Esophagus mucosa (tissue), 1 donor: ENCODE measurements at places on chromosomes 5 and 9. TPM values are rescaled to one million over a fixed set of nuclear protein-coding genes. Genes with fewer than 3 reads are reported as not detected.

DNA sequence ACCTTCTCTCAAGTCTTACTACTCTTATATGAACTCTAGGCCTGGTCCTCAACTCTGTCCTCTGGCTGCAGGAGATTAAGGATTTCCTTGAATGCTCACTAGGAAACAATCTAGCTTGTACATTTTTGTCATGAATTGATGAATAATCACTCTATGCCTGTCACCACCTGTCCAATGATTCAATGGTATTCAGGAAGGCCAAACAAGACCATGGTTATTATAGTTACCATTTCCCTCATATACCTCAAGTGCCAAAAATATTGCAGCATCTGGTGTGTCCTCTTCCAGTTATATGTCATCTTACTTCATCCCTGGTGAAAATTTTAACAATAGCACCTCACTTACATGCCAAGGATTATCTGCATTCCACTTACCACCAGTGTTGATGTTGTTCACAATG is 179.0 kb upstream of the MOCS2 start:
- peak; percentile 89 for ATAC-seq

DNA sequence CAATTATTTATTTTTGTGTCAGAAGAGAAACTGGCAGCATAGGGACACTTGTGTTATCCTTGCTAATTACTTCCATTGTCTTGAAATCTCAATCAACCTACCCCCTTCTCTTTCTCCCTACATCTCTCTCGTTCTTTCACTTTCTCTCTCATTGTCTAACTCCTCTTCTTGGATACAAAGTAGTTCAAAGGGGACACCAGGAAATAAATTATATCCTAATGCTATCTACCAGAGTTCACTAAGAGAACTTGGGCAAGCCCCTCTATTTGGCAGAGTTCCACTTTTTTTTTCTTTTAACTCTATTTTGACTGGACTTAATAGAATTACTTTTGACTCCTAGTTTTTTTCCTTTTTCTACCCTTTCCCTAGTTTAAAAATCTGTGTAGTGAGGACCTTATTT is 102.2 kb downstream of the MEF2C start:
- no peak for ATAC-seq

DNA sequence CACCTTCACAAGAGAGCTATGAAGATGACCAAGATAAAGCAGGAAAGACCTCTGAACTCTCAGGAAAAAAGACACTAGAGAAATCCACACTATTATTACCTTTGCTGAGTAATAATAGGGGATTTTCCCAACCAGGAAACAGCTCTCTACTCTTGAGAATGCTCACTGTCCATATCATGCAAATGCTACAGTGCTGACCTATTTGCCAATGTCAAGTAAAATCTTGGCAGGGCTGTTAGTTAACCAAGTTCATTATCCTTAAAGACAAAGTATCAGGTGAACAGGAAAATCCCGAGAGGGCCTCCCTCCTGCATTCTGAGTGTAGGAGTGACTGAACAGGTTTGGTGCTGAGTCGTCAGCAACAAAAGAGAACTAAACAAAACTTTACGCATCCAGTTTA is 306.6 kb downstream of the ACTL7B start:
- ATAC-seq, result peak; percentile 78

Gene BRINP1
- 3.4 TPM for total RNA-seq

Gene C8G
- not detected for total RNA-seq

Gene PTPDC1
- 1.6 TPM for total RNA-seq

Gene SLC46A2
- 0.44 TPM for total RNA-seq

Gene HEMGN
- total RNA-seq, result not detected

Gene TEK
- 1.9 TPM for total RNA-seq

DNA sequence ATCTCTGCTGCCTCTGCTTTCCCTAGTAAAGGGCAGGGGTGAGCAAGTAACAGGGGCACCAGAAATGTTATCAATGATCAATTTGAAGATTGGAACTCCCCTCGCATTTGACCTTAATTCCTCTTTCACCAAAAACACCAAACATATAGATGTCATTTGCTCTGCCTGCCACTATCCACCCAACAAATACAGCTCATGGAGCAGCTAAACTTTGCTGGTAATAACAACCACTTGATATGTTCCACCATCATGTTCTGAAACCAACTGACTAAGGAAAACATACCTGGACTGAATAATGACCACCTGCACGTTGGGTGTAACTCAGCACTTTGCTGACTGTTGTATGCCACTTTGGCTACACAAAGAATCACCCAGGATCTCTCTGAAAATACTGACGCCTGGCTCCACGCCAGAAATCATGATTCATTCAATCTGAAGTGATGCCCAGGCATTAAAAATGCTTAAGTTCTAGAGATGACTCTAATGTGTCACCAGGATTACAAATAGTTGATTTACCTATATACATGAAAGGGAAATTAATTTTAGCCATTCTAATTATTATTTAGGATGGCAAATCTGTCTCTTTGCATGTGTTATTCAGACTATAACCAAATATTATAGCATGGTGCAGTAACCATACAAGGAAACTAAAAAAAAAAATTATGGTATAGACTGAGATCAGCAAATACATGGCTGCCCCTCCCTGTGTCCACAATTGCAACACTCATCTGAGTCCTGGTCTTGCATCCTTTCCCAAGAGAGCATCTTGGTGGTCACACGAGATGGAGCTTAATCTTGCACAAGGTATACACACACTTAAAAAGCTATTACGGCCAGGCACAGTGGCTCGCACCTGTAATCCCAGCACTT is 43.1 kb upstream of the TTC39B start:
- ATAC-seq, result peak; percentile 82

- ATAC-seq, result no peak
Measured at GRCh38 chr9:24817756-24818155, 272.1 kb upstream of the IZUMO3 start.

DNA sequence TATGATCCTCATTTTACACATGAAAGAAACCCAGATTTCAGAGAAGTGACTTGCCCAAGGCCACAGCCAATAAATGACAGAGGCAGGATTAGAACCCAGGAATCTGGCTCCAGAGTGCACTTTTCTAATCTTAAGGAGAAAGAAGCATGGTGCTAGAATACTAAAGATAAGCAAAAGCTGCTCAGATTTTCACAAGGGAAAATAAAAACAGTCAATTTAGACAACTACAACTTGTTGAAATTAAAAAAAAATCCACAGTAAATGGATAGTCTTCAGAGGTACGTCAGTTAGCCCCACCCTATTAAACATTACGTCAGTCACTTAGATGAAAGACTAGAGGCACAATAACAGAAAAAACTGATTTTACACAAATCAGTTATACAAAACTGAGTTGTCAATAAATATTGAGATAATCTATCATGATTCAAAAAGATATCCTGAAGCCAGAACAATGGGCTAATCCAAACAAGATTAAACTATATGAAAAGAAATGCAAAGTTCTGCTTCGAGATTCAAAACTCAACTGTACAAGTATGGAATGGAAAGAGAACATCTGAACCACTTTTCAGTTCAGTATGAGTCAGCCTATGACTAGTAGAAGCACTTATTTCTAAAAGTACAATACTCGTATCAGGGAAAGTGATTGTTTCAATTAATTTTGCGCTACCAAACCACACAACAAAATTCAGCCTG is 9.3 kb downstream of the TMEM245 start:
- peak; percentile 66 for ATAC-seq

Gene OTP
- not detected for total RNA-seq

DNA sequence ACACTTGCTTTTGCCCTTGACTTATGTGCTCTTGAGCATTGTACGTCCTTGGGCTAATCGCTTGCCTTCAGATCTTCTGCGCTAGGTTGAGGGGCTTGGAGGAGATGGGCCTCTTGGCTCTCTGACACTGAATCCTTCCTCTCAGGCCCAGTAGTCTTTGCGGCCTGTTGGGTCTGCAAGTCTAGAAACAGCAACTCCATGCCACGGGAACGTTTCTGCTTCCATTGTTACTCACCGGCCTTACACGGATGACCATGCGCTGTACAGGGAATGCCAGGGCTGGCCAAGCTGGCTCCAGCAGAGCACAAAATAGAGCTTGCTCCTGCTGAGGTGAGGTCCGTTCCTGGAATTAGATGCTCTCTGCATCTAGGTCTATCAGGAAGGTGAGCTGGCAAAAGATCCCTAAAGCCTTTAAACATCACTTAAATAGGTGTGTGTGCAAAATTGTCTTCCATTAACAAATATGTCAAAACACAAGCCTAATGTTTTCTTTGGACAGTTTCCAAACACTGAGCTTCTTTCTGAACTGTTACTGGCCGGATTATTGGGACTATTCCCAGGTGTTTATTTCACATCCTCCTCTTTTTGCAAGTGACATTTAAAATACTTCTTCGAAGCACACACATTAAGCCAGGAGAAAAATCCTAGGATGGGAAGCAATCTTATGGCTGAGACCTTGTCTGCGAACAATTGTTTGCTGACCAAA is 29.7 kb downstream of the DAPK1 start:
- ATAC-seq, result no peak

- ATAC-seq, result peak; percentile 63
Measured at GRCh38 chr9:138022121-138022741, 144.6 kb downstream of the CACNA1B start.

Gene SOHLH1
- not detected for total RNA-seq

DNA sequence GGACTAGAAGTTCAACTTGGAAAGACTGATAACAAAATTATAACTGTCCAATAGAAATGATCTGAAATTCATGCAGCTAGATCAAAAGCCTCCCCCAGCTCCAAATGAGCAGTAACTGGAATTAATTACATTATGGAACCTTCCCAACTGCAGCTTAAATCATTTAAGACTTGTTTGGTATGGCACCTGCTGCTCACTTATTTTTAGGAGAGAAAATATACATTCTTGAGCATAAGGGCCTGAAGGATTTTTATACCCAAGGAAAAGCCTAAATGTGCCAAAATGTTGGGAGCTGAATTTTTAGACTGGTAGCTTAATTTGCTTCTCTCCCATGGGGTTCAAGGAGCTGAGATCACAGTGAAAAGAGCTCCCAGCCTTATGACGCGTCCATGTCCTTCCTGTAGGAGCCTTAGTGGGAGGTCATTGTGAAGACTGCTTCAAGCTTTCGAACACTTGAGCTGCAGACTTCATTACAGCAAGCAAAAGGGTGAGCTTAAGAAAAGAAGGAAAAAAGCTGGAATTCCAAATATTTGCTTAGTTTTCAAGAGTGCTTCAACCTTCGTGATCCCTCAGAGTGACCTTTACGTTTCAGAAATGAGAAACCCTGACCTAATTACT is 276.0 kb downstream of the DMAC1 start:
- ATAC-seq, result no peak

DNA sequence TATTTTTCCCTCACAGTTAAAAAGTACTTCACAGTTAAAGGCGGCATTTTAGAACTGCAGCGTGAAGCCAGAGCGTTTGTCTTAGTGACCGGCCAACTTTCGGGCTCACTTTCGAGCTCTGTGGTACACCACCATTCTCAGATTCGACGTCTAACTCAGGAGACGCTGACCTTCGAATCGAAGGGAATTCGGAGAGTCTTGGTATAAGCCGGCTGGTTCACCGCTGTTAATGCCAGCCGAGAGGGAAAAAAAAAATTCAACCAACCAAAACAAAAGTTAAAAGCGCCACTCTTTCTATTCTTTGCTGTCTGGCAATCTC is 544 bp upstream of the SNX24 start:
- ATAC-seq, result peak; percentile 1

GRCh38 chr5:74251141-74252035 is 389.1 kb downstream of the ENC1 start:
- peak; percentile 92 for ATAC-seq

GRCh38 chr9:14180093-14180959 is 133.6 kb downstream of the NFIB start:
- peak; percentile 17 for ATAC-seq

DNA sequence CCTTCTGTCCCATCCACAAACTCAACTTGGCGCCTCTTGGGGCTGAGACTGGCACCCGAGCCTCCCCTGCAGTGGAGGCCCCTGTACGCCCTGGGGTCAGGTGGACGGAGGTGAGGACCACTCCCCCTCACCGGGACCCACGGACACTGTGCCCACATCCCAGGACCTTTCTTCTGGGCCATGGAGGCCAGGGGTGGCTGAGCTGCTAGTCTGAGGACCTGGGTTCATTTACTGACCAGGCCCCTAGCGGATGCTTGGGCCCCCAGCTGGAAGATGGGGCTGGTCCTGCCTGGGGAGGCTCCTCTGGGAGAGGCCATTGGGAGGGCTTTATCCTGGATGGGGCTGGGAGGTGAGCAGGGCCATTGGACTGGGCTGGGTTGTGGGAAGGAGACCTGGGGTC is 16.9 kb upstream of the SLC6A19 start:
- no peak for ATAC-seq

DNA sequence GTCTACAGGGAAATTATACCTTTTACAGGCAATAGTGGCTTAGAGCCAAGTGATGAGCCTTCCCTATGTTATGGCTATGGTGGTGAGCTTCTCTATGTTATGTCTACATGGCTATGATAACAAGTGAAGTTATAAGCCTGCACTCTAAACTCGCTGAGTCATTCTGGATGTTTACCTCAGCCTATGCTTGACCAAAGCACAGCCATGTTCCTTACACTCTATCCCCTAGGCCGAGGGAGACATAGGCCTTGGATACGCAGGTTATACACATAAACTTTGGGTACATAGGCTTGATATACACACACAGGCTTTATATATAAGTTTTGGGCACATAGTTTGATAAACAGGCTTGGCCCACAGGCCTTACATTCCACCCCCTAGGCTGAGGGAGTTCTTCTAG is 13.8 kb downstream of the DMAC1 start:
- no peak for ATAC-seq

Gene STING1
- 45.5 TPM for total RNA-seq

DNA sequence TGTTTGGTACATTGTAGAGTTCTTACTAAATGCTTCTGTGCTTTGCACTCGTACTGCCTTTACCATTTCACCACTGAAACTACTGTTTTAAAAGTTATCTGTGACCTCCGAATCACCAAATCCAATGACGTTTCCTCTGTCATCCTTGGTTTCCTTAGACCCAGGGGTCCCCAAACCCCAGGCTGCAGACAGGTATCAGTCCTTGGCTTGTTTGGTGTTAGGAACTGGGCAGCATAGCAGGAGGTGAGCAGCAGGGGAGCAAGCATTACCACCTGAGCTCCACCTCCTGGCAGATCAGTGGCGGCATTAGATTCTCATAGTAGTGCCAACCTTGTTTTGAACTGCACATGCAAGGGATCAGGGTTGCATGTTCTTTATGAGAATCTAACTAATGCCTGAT is 26.8 kb upstream of the APC start:
- ATAC-seq, result no peak

DNA sequence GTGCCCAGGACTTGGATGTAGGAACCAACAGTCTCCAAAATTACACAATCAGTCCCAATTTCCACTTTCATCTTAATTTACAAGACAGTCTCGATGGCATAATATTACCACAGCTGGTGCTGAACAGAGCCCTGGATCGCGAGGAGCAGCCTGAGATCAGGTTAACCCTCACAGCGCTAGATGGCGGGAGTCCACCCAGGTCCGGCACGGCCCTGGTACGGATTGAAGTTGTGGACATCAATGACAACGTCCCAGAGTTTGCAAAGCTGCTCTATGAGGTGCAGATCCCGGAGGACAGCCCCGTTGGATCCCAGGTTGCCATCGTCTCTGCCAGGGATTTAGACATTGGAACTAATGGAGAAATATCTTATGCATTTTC is 837 bp downstream of the PCDHB2 start:
- no peak for ATAC-seq

Gene PCDHGA11
- 1.9 TPM for total RNA-seq

- ATAC-seq, result no peak
Measured at GRCh38 chr5:43567967-43568366, 11.1 kb upstream of the PAIP1 start.

Gene HTR1A
- not detected for total RNA-seq

Gene P4HA2
- total RNA-seq, result 19.0 TPM

GRCh38 chr5:158123595-158123994 is 264.6 kb upstream of the CLINT1 start:
- no peak for ATAC-seq

Gene FRRS1L
- not detected for total RNA-seq

Gene SLC25A46
- total RNA-seq, result 31.9 TPM
